ENCODE measurements at places on chromosomes 13 and 19.

- DNase-seq: no peak
Measured at GRCh38 chr13:33069365-33069764, 53.1 kb downstream of the KL start.

GRCh38 chr13:113616991-113617749 lies 32.6 kb downstream of the TFDP1 start:
- no peak for DNase-seq

- DNase-seq: no peak
Measured at GRCh38 chr13:37069597-37070103, 10.2 kb upstream of the SUPT20H start.

DNA sequence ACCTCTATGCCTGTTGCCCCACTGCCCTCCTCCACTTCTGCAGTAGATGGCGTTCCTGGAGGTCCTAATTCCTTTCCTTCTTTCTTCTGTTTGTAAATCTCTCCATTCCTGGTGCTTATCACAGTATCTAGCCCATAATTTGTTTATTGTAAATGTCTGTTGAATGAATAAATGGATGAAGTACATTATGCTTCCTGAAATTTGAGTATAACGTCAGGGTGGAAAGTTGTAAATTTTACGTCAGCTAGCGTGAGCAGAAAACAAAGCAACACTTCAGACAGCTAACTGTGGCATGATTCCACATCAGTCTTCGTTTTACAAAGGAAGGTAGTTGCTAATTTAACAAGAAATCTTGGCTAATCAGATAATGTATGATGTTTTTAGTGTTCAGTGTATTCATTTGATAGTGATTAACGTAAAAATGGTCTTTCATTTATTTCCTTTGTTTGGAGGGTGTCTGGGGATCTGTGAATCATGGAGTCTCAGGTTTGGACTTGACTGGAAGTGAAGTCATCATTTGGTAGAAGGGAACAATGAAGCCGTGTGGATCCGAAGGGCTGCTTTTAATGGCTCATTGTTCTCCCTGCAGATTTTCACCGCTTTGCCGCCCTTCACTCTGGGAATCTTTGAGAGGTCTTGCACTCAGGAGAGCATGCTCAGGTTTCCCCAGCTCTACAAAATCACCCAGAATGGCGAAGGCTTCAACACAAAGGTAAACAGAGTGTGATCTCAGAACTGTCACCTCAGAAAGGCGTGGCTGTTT lies 215.1 kb downstream of the SHISA2 start:
- DNase-seq: no peak

GRCh38 chr19:56105090-56105701 lies 15.9 kb downstream of the ZNF787 start:
- no peak for DNase-seq

DNA sequence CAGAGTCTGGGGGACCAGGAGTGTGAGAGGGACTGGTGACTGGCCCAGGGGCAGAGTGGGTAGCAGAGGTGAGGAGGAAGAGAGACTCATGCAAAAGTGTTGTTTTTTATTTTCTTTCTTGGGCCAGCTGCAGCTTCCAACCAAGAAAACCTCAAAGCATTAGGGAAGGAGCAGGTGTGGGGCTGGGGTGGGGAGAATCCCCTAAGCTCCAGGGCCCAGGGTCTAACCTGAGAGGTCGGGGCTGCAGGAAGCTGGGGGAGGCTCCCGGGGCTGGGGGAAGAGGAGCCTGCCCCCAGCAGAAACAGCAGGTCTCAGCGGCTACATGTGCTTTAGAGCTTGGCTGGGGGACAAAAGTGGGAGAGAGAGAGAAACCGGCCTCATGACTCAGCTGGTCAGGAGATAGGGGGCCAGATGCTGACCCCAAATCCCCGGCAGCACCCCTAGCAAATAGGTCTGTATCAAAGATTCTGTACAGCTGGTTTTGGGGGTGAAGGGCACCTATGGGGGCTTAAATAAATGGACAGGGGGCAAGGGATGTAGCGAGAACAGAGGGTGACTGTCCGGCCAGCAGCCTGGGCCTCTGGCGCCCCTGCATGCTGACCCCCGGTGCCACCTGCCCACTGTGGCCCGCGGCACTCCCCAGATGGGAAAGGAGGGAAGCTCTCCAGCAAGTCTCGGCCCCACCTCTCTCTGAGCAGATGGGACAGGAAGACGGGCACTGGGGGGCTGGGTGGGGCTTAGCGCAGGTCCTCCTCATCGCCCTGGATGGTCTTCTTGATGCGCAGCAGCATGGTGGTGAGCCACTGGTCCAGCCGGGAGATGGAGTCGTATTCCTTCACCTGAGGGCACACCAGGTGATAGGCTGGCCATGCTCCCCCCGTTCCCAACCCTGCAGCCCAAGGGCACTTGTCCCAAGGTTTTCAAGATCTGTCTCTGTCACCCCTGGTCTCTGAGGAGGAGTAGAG lies 3.8 kb upstream of the KPTN start:
- DNase-seq: no peak

- no peak for DNase-seq
Measured at GRCh38 chr13:94390881-94391280, 88.6 kb downstream of the DCT start.

- DNase-seq: no peak
Measured at GRCh38 chr13:21528616-21529015, 69.5 kb upstream of the ZDHHC20 start.

DNA sequence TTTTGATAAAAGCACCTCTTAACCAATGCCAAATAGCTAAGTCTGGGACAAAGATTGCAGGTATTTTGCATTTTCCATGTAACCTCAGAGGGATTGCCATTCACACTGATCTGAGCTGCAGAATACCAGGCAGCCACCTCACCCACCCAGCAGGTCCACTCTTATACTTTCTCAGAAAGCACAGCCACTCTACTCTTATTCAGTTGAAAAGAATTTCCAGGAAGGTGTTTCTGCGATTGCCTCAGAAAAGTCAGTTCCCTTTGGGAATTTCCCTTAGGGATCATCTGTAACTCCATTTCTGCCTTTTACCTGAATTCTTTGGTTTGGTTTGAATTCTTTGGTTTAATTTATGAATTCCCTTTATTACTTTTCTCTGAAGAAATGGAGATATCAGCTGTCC lies 904 bp upstream of the ALOX5AP start:
- no peak for DNase-seq

GRCh38 chr19:57537953-57538547 lies 10.9 kb downstream of the ZNF549 start:
- no peak for DNase-seq

DNA sequence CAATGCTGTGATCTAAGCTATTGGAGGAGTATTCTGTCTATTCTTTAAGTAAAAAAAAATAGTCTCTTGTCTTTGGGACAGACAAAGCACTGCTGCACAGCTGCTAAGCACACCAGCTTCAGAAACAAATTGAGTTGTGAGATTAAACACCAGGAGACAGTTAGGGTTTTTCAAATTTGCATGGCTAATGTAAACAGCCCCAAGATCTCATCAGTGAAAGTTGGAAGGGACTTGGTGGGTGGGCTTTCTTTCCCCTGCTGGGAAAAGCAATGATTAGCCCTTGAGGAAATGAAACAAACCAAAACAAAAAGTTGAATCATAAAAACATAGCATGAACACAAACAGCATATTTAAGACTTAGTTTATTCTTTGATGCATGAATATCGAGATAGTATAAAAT lies 143.6 kb upstream of the SLITRK1 start:
- DNase-seq: no peak

DNA sequence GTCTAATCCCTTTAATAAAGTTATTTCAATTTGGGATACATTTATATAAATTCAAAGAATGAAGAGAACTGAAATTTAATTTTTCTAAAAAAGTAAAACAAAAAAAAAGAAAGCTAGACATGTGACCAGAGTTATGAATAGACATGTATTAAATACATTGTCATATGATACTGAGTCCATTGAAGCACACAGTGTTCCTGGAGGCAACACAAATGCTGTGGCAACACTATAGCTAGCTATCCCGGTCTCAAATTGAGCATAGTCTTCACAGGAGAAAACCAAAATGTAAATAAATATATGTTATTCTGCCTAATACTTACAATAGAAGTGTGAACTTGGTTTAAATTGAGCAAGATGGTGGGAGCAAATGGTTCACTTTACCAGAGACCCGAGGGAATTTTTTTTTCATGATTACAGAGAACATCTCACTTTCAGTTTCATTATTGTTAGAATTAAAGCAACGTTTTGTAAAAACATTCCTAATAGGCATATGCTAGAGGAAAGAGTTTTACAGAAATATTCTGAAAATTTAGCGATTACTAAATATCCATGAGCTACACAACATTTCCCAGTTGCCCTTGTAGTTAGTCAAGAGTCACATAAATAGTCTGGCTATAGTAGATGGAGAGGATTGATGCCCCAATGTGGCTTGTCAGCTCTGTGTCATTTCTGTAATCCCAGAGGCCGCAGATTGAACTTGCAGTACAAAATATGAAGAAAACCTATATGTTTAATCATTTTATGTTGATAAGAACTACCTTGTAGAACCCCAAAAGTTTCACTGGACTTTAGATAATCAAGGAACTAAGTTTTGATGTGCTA lies 775.7 kb upstream of the SPRY2 start:
- DNase-seq: no peak

DNA sequence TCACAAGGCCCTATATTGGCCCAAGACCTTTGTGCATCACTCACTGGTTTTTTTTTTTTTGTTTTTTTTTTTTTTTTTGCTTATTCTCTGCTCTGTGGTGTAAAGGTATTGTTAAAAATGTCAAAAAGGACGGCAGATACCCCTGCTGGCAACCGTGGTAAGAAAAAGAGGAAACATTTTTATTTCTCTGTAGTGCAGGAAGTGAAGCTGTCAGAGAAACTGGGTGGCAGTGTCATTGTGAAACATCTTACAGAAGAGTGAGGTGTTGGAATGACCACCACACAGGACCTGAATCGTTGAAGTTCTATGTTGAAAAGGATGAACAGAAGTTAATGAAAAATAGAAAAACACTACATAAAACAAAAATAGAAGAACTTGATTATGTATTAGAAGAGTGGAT lies 346.4 kb downstream of the FGF9 start:
- no peak for DNase-seq

DNA sequence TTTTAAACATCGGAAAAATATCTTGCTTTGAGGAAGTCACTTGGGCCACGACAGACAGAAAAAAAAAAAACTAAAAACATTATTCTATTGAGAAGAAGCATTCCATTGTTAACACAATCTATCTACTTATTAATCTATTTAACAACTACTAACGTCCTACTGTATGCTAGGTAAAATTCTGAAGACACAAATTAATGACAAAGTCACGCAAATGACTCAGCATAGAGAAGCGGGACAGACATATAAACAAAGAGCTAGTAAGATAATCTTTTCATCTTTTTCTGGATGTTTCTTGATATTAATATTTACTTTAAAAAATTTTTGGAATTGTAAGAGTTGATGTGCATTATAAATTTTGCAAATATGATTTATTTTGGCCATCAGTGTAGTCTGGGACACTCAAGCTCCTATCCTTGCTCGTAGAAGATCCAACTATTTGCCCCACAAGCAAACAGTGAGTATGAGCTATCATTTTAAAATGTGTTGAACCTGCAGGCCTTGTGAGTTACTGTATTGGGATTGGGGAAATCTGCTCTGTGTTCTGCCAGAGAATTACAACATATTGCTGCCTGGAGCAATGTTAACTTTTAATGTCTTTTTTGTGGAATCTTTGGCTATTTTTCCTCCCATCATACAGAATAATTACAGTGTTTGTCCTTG lies 109.1 kb downstream of the PCDH9 start:
- no peak for DNase-seq

DNA sequence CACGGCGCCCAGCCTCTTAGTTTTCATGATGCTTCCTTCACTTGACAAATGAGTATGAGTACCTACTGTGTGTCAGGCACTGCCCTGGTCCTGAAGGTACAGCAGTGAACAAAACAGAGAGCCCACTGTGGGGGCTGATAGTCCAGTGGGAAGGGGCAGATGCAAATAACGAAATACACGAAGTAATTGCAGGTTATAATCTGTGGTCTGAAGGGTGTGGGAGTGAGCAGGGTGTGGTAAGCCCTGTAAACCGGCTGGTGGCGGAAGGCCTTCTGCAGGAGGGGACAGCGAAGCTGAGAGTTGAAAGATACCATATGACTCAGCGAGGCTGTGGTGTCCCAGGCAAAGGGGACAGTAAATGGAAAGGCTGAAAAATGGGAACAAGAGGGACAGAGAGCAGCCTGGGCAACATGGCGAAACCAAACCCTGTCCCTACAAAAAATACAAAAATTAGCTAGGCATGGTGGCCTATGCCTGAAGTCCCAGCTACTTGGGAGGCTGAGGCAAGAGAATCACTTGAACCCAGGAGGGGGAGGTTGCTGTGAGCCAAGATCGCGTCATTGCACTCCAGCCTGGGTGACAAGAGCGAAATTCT lies 60.5 kb downstream of the MAP4K1 start:
- no peak for DNase-seq

GRCh38 chr13:103898481-103898880 lies 832.3 kb upstream of the SLC10A2 start:
- DNase-seq: no peak

GRCh38 chr13:46202188-46202795 lies 9.4 kb upstream of the LRRC63 start:
- no peak for DNase-seq

GRCh38 chr19:16527971-16528521 lies 14.2 kb downstream of the CHERP start:
- no peak for DNase-seq

DNA sequence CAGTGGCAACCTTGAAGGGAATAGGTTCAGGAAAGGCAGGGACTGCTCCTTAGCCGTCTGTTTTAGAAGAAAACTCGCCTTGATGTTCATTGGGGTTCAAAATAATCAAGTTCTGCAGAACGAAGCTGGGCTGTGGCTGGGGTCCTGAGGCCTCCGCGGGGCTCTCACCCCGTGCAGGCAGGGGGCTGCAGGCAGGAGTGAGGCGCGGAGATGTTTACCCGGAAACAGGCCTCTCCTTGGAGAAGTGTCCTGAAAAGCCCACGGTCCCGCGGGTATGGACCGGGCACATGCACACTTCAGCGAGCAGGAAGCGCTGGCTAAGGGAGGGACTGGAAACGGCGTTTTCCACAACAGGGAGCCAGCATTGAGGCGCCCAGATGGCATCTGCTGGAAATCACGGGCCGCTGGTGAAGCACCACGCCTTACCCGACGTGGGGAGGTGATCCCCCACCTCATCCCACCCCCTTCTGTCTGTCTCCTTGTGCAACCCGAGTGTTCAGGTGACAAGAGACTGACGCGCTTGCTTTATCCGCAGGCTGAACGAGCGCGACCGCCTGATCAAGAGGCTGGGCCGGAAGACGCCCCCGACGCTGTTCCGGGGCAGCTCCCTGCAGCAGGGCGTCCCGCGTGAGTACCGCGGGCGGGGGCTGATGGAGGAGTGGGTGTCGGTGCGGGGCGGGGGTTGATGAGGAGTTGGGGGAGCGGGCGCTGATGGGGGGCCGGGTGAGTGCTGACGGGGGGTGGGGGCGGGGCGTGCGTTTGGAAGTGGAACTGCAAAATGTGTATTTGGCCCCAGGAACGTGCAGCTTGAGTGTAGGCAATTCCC lies 39.6 kb downstream of the SHISA2 start:
- DNase-seq: peak; percentile 27

DNA sequence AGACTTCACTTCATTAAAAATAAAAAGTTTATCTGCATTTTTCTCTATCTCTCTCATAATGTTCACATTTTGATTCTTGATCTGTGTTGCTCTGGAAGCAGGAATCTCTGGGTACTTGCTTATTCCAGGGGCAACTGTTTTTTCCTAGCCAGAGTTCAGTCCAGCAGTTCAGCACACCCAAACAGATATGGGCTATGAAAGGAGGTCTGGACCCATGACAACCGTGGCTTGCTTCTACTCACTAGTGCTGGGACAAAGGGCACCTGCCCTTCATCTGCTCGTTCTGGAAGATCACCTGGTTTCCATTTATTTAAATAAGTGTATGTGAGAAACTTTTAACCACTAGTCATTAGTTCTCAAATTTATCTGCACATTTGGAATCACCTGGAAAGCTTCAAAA lies 36.0 kb downstream of the POLR1D start:
- no peak for DNase-seq

- no peak for DNase-seq
Measured at GRCh38 chr13:104466016-104466415, 1399.8 kb upstream of the SLC10A2 start.

Data from stimulated activated CD8-positive, alpha-beta memory T cell treated with anti-CD3 and anti-CD28 coated beads, Interleukin-15, amount 100 ng/mL, for 48 hours (primary cell).